ENCODE measurements at places on chromosomes 13 and 19.

GRCh38 chr13:101660711-101661110 lies 208.2 kb downstream of the ITGBL1 start:
- H3K4me3 ChIP-seq: no peak overlapping the region

GRCh38 chr19:43957891-43958290 lies 6.9 kb downstream of the ZNF221 start:
- no peaks in the 10 kb centered on the region for H3K4me1 ChIP-seq
- H3K27me3 ChIP-seq: no peaks in the 10 kb centered on the region
- H3K27ac ChIP-seq: no peak overlapping the region
- H3K4me3 ChIP-seq: no peak overlapping the region

- DNase-seq: no peak
- H3K27me3 ChIP-seq: no peaks in the 10 kb centered on the region
- no peak overlapping the region for H3K27ac ChIP-seq
- H3K4me1 ChIP-seq: no peaks in the 10 kb centered on the region
- H3K4me3 ChIP-seq: no peak overlapping the region
Measured at GRCh38 chr13:37313372-37313771, 207.9 kb upstream of the CSNK1A1L start.

GRCh38 chr13:92074658-92075057 lies 676.2 kb downstream of the GPC5 start:
- no peak overlapping the region for H3K4me3 ChIP-seq
- H3K36me3 ChIP-seq: no peaks in the 10 kb centered on the region
- H3K27me3 ChIP-seq: no peaks in the 10 kb centered on the region

- no peak overlapping the region for H3K4me3 ChIP-seq
- H3K27ac ChIP-seq: no peak overlapping the region
- DNase-seq: no peak
Measured at GRCh38 chr19:45097776-45098520, 5.0 kb downstream of the PPP1R37 start.

- H3K27me3 ChIP-seq: peaks cover 17% of the 10 kb centered on the region
- H3K36me3 ChIP-seq: no peaks in the 10 kb centered on the region
- H3K4me3 ChIP-seq: no peak overlapping the region
- H3K4me1 ChIP-seq: peaks cover 5% of the 10 kb centered on the region
Measured at GRCh38 chr19:11201791-11202190, 4.4 kb upstream of the KANK2 start.

- H3K27ac ChIP-seq: no peak overlapping the region
- H3K36me3 ChIP-seq: peaks cover 56% of the 10 kb centered on the region
- no peak for DNase-seq
Measured at GRCh38 chr19:39349326-39349725, 7.1 kb downstream of the SAMD4B start.

GRCh38 chr19:51754109-51754508 lies 2.4 kb upstream of the FPR1 start:
- no peak overlapping the region for H3K4me3 ChIP-seq
- DNase-seq: no peak
- H3K27me3 ChIP-seq: no peaks in the 10 kb centered on the region
- no peak overlapping the region for H3K27ac ChIP-seq
- no peaks in the 10 kb centered on the region for H3K4me1 ChIP-seq

- H3K36me3 ChIP-seq: no peaks in the 10 kb centered on the region
- no peaks in the 10 kb centered on the region for H3K4me1 ChIP-seq
- no peak overlapping the region for H3K27ac ChIP-seq
- DNase-seq: no peak
- H3K27me3 ChIP-seq: peaks cover 6% of the 10 kb centered on the region
Measured at GRCh38 chr13:25659091-25659795, 287.5 kb downstream of the ATP8A2 start.

GRCh38 chr13:42101821-42102585 lies 53.6 kb downstream of the DGKH start:
- H3K4me3 ChIP-seq: no peak overlapping the region
- no peaks in the 10 kb centered on the region for H3K27me3 ChIP-seq
- peaks cover 4% of the 10 kb centered on the region for H3K36me3 ChIP-seq
- DNase-seq: no peak

GRCh38 chr13:44410328-44410859 lies 36.8 kb downstream of the SERP2 start:
- no peak overlapping the region for H3K27ac ChIP-seq
- no peak for DNase-seq
- H3K4me1 ChIP-seq: no peaks in the 10 kb centered on the region
- H3K4me3 ChIP-seq: no peak overlapping the region

- H3K4me3 ChIP-seq: no peak overlapping the region
- no peaks in the 10 kb centered on the region for H3K36me3 ChIP-seq
- no peaks in the 10 kb centered on the region for H3K27me3 ChIP-seq
- no peak for DNase-seq
Measured at GRCh38 chr13:80560609-80561008, 219.7 kb upstream of the SPRY2 start.

DNA sequence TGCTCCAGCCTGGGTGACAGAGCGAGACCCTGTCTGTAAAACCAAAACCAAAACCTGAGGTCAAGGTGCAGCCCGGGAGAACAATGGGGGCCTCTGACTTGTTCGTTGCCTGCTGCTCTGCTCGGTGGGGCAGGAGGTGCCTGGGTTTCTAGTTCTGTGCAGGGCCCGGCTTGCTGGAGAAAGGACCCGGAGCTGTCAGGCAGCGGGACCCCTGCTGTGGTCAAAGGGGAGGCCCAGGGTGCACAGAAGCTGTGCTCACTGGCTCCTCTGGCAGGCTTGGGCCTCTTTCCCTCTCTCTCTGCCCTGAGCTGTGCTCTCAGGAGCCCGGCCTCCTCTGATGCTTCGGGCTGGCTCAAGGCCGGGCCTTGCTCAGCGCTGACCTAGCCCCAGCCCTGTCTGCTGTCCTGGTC lies 3.5 kb downstream of the LRP3 start:
- H3K4me3 ChIP-seq: no peak overlapping the region
- no peaks in the 10 kb centered on the region for H3K36me3 ChIP-seq
- no peak for DNase-seq
- H3K27me3 ChIP-seq: peaks cover 25% of the 10 kb centered on the region

DNA sequence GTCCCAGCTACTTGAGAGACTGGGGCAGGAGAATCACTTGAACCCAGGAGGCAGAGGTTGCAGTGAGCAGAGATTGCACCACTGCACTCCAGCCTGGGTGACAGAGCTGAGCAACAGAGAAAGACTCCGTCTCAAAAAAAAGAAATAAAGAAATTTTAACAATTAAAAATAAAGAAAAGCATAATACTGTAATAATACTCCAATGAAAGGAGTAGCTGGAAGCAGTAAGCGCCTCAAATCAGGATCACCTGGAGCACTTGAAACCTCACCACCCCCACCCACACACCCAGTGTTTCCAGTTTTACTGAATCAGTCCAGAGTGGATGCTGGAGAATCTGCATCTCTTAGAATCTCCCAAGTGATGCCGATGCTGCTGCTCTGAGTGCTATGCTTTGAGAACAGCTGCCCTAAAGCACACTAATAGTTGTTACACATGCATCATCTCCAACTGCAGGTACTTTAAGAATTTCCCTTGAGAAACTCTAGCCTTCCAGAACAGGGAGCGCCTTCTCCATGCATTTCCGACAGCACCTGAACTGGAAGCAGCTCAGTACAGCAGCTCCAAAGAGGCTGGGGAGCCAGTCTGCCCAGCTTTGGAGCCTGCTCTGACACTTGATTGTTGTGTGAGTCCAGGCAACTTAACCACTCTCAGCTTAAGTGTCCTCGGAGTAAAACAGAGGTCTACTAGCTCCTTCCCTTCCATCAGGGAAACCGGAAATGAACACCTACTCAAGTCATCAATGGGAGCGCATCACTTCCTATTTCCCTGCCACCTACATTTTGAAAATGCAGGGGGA lies 2.9 kb downstream of the ABCC4 start:
- H3K36me3 ChIP-seq: peaks cover 11% of the 10 kb centered on the region
- H3K27me3 ChIP-seq: peaks cover 12% of the 10 kb centered on the region
- no peak for DNase-seq
- H3K4me3 ChIP-seq: no peak overlapping the region

GRCh38 chr19:10408511-10409283 lies 5.4 kb upstream of the CDC37 start:
- H3K27ac ChIP-seq: peak overlapping the region; percentile 89
- H3K27me3 ChIP-seq: no peaks in the 10 kb centered on the region
- H3K36me3 ChIP-seq: peaks cover 16% of the 10 kb centered on the region
- peak overlapping the region; percentile 59 for H3K4me3 ChIP-seq

DNA sequence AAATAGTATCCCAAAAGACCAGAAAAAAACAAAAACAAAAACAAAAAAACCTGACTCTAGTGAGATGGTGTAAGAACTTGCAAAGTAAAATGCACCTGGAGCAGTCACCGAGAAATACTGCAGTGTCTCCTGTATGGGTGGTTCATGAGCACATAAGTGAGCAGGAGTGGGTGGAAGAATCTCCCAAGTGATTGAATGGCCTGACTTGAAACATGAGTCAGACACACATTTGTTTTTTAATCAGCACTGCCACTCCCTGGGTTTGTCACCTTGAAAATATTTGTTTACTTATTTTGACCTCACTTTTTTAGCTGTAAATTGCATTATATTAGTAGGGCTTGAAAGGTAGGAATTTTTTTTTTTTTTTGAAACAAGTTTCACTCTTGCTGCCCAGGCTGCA lies 2.0 kb downstream of the ZNF431 start:
- no peaks in the 10 kb centered on the region for H3K27me3 ChIP-seq
- DNase-seq: no peak
- H3K27ac ChIP-seq: no peak overlapping the region
- peak overlapping the region; percentile 71 for H3K4me3 ChIP-seq
- peaks cover 64% of the 10 kb centered on the region for H3K36me3 ChIP-seq

GRCh38 chr13:43558326-43558725 lies 228.4 kb downstream of the ENOX1 start:
- H3K4me3 ChIP-seq: no peak overlapping the region
- DNase-seq: no peak
- H3K27me3 ChIP-seq: peaks cover 18% of the 10 kb centered on the region
- no peak overlapping the region for H3K27ac ChIP-seq

- H3K27me3 ChIP-seq: no peaks in the 10 kb centered on the region
- H3K27ac ChIP-seq: peak overlapping the region; percentile 34
- H3K36me3 ChIP-seq: peaks cover 47% of the 10 kb centered on the region
- H3K4me3 ChIP-seq: no peak overlapping the region
Measured at GRCh38 chr19:42196011-42197001, 21.2 kb downstream of the DEDD2 start.

DNA sequence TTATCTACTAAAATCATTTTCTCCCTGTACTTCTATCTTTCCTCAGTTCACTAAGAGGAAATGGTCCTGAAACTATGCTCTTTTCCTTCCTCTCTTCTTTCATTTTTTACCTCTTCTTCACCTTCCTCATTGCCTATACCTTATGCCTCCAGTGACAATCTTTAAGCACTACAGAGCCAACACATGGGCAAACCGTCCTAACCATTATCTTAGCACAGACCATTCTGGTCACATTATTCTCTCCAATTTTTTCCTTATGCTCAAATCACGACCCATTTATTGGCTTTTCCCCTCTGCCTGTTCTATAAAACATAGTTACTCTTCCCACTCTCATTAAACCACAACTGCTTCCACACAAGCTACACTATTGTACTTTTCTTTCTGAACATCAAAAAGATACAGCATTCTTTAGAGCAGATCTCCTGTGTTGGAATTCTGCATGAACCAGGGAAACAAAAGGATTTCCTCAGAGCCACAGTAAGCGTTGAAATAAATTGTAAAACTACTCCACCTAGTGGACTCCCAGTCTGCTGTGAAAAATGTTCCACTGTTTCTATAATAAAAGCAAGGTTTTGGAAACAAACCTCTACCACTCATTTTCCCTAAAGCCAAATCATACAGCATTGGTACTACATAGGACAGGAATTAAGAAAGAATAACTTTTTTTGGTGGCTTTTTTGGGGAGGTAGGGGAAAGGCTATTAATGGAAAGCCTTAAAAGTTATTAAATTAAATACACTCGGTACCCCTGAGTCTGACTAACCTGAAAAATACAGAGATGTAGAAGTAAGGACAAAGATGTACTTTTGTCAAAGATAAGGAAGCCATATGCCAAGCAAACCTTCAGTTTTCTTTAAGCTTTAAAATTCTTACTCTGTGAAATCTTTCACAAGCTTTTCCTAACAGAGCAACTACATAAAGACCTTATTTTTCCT lies 19.5 kb downstream of the NUFIP1 start:
- no peak overlapping the region for H3K4me3 ChIP-seq
- no peak for DNase-seq
- peaks cover 2% of the 10 kb centered on the region for H3K4me1 ChIP-seq
- H3K27ac ChIP-seq: no peak overlapping the region
- no peaks in the 10 kb centered on the region for H3K27me3 ChIP-seq

GRCh38 chr13:79196366-79196765 lies 209.7 kb downstream of the RBM26 start:
- no peaks in the 10 kb centered on the region for H3K36me3 ChIP-seq
- no peak overlapping the region for H3K4me3 ChIP-seq
- DNase-seq: no peak
- H3K27ac ChIP-seq: no peak overlapping the region

DNA sequence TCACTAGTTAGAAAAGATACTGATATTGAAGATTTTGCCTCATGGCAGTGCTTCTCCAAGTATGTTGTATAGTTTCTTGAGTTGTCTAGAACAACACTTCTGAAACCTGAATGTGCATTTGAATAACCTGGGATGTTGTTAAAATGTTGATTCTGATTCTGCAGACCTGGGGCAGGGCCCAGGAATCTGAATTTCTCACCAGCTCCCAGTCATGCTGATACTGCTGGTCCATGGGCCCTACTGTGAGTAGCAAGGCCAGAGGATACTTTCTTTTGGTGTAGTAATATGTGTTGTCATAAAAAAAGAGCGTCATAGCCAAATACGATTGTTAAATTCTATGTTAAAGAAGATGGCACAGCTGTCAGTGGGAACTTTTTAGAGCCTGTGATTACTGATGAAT lies 41.6 kb upstream of the C1QTNF9 start:
- DNase-seq: no peak
- peaks cover 26% of the 10 kb centered on the region for H3K36me3 ChIP-seq
- peak overlapping the region; percentile 90 for H3K27ac ChIP-seq
- peak overlapping the region; percentile 82 for H3K4me3 ChIP-seq
- H3K4me1 ChIP-seq: peaks cover 84% of the 10 kb centered on the region

- no peak overlapping the region for H3K4me3 ChIP-seq
- no peaks in the 10 kb centered on the region for H3K36me3 ChIP-seq
- no peak overlapping the region for H3K27ac ChIP-seq
Measured at GRCh38 chr19:4586691-4587090, 27.2 kb upstream of the SEMA6B start.

DNA sequence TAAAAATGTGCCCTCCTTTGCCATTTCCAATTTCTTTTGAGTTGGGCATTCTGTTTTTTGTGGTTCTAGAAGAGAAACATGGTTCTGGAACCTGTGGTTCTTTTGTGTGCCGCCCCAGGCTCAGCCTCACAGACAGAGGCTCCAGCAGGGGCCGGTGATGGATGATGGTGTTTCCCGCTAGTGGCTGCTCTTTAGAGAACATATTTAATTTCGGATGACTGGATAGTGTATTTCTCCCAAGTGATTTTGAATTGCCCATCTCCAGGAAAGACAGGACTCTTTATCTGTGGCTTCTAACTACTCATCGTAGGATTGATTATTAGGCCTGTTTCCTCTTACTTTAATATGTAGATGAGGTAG lies 75.2 kb downstream of the KL start:
- peaks cover 12% of the 10 kb centered on the region for H3K4me1 ChIP-seq
- no peak for DNase-seq
- H3K27me3 ChIP-seq: no peaks in the 10 kb centered on the region

GRCh38 chr13:48562296-48563066 lies 29.6 kb upstream of the RCBTB2 start:
- H3K36me3 ChIP-seq: peaks cover 11% of the 10 kb centered on the region
- peak; percentile 94 for DNase-seq
- peak overlapping the region; percentile 62 for H3K27ac ChIP-seq

Measured in activated CD4-positive, alpha-beta T cell treated with anti-CD3 and anti-CD28 coated beads, Interleukin-2, amount 10 ng/mL, durations not matched to agents 24 days and 14 days (primary cell).